ENCODE measurements at places on chromosomes 5 and 9.

DNA sequence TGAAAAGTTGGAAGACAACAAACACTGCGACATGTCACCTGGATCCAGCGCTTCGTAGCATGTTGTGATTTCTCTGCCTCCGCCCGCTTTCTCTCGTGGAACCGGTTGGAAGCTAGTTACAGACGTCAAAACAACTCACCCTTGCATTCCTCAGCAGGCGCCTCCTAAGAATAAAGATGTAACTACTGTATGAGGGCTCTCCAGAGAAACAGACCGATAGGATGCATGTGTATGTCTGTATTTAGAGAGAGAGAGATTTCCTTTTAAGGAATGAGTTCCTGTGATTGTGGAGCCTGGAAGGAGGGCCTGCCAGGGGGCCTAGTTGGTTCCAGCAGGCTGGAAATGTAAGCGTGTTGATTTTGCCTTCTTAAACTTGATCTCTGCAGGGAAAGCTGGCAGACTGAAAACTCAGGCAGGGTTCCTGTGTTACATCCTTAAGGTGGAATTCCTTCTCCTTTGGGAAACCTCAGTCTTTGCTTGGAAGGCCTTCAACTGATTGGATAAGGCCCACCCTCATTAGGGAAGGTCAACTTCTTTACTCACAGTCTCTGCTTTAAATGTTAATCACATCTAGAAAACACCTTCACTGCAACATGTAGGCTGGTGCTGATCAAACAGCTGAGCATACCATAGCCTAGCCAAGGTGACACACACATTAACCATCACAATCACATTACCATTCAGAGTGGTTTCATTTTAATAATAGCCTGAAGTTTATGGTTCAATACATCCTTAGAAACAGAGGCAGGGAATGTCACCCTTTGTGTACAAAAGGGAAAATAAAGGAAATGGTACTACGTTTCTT, 163.8 kb downstream of the SYK start:
- DNase-seq, result no peak

- DNase-seq, result no peak
Observed at GRCh38 chr9:117395151-117395650, 19.7 kb downstream of the ASTN2 start.

- DNase-seq, result no peak
Observed at GRCh38 chr9:134028076-134028475, 2.8 kb downstream of the BRD3OS start.

GRCh38 chr9:38212016-38212415, 143.0 kb upstream of the SHB start:
- DNase-seq, result no peak

DNA sequence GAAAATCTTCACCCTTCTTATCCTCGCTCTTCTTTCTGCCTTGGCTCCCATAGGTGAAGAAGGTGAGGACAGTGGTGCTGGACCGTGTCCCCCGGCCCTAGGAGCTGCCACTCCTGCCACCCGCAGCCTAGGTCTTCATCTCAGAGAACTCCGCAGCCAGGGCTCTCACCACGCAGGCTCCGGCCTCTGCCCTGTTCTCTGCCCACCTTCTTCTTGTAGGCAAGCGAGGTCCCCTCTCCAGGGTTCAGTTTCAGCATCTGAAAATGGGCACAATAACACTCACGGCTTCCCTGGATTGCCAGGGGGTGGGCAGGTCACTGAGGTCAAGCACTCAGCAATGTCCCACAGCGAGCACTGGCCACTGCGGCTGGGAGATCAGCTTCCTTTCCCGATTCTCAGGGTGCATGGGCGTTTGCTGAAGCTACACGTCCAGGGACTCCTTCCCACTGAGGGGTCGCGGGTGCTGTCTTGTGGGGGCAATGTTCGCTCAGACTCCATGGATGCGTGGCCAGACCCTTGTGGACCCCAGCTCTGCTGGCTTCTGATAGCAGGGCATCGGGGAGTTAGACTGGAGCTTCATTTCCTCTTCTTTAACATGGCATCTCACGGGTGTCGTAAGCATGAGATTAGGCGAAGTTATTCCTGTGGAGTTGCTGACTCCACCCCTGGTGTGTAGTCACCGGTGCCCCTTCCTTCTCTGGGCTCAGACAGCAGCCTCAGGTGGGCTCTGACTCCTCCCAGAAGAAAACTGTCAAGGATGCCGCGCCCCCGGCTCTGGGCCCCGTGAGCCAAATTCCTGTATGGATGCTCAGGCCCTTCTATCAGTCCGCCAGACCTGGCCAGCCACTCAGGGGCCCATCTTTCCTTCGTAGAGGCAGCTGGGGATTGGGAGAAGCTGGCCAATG, 145.1 kb upstream of the IRX2 start:
- no peak for DNase-seq

DNA sequence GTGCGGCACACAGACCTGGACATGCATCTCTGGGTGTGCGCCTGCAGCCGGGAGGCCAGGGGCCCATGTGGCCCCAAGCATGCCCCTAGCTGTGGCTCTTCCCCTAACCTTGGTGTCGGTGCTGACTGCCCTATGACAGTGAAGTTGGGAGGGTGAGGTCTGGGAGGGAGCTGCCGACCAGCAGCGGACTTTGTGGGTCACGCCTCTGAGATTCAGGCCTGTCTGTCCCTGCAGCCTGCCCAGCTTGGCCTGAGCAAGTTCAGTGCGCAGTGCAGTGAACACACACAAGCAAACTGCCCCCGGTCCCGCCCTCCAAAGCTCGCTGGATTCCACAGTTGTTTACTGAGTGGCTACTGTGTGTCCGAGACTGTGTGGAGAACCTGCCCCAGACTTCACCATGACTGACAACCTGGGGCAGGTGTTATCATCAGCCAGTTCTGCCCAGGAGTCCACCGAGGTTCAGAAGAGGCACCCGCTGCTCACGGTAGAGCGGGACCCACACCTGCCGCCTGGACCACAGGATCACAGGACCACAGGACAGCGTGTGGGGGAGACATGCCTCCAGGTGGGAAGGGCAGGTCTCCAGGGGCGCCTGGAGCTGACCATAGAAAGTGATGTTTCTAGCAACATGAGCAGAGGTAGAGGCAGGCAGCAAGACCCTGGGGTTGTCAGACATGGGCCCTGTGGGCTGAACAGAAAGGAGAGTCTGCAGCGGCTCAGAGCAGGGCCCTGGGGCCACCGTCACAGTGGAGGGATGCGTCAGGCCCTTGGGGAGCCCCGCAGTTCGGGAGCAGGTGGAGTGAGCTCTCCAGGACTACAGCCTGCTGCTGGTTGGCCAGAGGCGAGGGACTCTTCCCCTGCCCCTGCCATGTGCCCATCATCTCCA, 105.1 kb downstream of the PHF2 start:
- no peak for DNase-seq

DNA sequence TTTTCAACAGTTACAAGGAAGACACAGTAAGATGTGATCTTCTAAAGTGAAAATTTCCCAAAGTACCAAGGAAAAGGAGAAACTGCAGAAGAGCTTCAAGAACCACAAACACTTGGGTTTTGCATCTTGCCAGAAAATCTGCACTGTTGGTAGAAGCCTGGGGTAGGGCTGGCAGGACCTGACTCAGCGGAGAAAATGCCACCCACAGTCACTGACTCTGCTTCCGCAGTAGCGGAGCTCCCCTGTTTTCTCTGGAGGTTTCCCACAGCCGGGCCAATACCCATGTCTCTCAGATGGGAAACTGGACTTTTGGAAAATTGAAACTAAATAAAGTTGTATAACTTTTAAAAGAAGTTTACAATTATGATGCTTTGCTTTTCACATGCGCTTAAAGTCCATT, 104.2 kb downstream of the MEF2C start:
- no peak for DNase-seq

GRCh38 chr5:156934450-156935211, 28.4 kb downstream of the TIMD4 start:
- DNase-seq, result peak; percentile 31

GRCh38 chr5:101284736-101285375, 381.8 kb upstream of the ST8SIA4 start:
- DNase-seq, result no peak

DNA sequence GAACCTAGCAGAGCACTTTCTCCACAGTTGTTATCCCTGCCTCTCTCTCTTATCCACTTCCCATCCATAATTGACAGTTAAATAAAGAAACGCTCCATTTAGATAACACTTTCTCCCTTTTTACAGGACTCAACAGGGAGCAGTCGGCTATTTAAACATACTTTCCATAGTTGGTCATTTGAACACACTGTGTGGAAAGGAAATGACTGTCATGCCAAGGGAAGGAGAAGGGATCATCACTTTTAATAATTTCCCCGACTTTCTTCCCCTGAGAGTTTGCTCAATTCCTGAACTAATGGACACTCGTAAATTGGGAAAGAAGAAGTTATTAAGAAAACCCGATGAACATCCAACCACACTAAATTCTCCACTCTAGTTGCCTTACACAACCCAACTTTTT, 400.8 kb upstream of the PTGER4 start:
- DNase-seq, result no peak

DNA sequence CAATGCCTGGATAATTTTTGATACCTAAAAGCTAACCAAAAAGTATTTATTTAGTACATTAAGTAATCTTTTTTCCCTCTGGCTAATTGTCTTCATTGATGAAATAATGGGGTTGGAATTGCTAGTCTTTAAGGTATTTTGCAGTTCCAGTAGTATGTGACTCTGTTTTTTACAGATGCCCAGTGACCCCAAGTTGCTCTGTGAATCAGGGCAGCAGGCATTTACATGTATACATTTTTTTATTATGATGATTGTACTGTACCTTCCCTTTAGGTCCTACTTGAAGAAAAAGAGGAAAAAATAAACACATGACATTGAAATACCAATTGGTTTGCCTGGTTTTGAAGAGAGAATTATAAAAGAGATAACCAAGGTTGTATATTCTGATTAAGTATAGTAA, 385.5 kb downstream of the ADGRV1 start:
- DNase-seq, result no peak

- DNase-seq, result no peak
Observed at GRCh38 chr5:175654807-175655206, 3.1 kb upstream of the HRH2 start.

- no peak for DNase-seq
Observed at GRCh38 chr9:37104183-37104889, 16.0 kb upstream of the ZCCHC7 start.

DNA sequence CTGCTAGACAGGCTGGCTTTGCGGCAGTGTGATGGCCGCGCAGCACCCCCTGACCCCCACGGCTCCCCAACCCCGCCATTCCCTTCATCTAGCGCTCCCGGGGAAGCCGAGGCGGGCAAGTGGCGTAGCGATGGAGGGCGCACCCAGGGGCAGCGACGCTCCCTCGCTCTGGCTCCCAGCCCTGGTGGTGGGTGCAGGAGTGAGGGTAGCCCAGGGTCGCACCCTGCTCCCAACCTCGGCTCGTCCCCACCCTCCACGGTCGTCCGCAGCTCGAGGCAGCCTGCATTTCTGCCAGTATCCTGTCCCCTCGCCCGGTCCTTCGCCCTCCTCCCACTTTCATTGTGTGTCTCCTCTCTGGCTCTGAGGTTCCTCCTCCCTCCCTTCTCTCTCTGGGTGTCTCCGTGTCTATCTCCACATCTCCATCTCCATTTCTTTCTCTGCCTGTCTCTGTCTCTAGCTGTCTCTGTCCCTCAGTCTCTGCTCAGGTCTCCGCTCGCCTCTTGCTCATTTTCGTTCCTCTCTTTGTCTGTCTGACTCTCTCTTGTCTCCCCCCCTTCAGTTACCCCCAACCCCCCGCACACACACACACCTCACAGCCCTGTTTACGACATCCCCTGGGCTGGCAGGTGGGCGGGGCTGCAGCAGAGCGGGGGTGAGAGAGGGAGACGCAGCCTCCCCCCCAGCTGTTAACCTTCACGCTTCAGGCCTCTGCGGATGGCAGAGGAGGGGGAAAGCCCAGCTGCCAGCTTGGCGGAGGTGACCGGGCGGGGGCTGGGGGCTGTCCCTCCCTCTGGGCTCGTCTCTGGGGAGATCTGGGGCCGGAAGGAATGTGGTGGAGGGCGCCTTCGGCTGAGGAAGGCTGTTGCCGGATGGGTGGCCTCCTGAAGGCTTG, 48.7 kb upstream of the PSD2 start:
- DNase-seq, result peak; percentile 82

DNA sequence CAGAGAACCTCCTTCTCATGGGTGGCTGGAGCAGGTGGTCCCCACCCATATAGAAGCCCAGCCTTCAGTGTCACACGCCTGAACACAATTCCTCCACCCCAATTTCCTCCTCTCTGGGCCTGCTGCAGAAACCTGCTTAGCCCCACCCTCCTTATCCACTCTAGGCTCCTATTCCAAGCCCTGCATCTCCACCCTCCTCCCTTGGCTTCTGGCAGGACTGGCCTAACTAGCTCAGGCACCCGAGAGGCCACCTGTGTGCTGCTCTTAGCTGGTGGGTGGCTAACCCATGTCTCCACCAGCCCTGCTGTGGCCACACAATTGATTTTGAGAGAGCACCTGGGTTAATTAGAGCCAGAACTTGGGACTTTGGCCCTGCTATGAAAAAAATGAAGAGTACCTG, 77.3 kb upstream of the ATP10B start:
- DNase-seq, result no peak

DNA sequence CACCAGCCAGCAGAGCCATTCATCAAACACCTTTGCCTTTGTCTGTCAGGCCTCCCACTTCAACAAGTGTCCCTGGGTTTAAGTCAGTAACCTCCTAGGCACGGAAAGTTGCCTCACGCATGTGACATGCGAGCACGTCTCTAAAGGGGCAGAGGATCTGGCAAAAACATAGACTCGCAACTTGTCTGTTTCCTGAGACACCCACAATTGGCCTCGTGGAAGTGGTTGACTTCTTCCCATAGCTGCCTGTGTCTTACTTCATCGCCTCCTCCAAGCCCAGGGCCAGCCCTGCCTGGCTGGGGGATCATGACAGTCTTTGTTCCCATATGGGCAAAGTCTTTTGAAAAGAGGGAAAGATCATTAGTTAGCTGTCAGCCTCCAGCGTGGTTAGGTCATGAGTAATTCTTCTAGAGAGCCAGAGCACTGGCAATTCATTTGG, 35.5 kb upstream of the GLRX start:
- DNase-seq, result no peak

DNA sequence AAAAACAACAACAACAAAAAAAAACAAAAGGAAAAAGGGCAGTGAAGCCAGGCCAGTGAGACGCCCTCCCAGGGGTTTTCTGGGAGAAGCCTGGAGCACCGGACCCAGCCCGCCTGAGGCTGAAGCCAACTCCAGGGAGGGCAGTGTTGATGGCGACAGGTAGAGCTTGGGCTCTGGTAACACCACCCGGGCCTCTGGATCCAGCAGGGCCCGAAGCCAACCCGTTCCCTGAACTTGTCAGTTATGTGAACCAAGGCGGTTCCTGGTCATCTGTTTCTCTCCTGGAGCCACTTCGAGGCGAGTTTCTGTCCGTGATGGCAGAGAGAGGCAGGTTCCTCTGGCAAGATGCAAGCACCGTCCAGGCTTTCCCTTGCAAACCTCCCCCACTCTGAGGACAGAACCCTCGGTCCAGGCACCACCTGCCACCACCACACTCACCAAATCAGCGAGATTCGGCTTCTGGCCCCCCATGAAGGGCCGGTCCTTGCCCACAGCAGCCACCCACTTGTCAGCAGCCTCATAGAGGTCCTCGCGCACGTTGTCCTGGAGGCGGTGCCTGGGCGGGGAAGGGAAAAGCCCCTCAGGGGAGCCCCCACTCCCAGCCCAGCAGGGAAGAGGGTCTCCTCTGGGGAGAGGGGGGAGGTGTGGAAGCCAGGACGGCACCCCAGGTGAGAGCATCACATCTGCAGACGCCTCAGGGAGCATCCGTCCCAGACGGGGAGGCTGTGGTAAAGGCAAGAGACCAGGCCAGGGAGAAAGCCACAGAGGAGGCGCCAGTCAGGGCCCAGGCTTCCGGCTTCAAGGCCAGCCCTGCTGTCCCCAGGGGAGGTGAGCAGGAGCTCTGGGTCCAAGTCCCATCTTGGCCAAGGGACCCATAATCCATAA, 5.4 kb downstream of the PTGES2 start:
- no peak for DNase-seq

Data from activated T-cell treated with anti-CD3 and anti-CD28 coated beads for 4 hours (primary cell).